ENCODE measurements at places on chromosomes 12 and 14. TPM values are rescaled to one million over a fixed set of nuclear protein-coding genes. Genes with fewer than 3 reads are reported as not detected.

- DNase-seq, result no peak
- no peaks in the 10 kb centered on the region for H3K36me3 ChIP-seq
- no peak overlapping the region for H3K27ac ChIP-seq
- no peak overlapping the region for H3K4me3 ChIP-seq
- H3K27me3 ChIP-seq, result no peaks in the 10 kb centered on the region
- no peaks in the 10 kb centered on the region for H3K4me1 ChIP-seq
These were observed 165.8 kb downstream of the TMTC2 start for GRCh38 chr12:82852529-82852928.

DNA sequence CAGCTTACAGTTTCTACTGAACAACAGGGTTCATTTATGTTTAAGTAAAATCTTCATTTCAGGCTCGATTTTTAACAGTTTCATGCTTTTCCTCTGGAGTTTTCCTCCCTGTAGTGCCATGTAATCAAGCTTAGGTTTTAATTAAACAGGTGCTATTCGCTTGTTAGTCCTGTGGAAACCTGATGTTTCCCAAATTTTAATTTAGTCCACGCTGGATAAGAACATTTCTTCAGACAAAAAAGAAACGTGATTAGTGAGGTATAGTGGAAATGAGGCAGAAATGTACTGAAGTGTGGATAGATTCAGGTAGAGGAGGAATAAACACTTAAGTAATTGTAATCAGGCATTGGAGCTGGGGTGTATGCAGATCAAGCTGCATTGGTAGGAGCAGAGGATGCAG lies 1217.5 kb downstream of the AACS start:
- no peaks in the 10 kb centered on the region for H3K4me1 ChIP-seq
- no peak for DNase-seq

- no peaks in the 10 kb centered on the region for H3K36me3 ChIP-seq
- no peak for DNase-seq
- no peak overlapping the region for H3K4me3 ChIP-seq
- H3K27ac ChIP-seq, result no peak overlapping the region
- H3K4me1 ChIP-seq, result peaks cover 37% of the 10 kb centered on the region
These were observed 888 bp downstream of the C1QL4 start for GRCh38 chr12:49335955-49336644.

DNA sequence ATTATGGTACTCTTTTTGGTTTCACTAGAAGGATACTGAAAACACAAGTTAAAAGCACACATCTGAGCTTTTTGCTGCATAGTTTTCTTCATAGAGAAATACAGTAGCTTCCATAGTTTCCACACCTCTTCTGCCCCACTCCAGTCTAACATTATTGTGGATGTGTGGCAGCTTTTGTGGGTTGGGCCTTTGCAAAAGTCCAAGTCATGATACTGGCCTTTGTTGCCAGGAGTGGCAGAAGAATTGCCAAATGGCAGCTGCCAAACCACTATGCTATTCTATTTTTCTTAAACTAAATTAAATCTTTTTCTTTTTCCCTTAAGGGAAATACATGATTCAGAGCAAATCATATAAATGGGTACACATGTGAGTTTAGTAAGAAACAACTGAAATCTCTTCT lies 114.8 kb downstream of the PLEKHA5 start:
- H3K4me3 ChIP-seq, result no peak overlapping the region
- H3K27me3 ChIP-seq, result no peaks in the 10 kb centered on the region
- H3K36me3 ChIP-seq, result no peaks in the 10 kb centered on the region
- DNase-seq, result no peak
- H3K4me1 ChIP-seq, result peaks cover 6% of the 10 kb centered on the region
- H3K27ac ChIP-seq, result no peak overlapping the region

GRCh38 chr12:26614011-26614616 lies 218.9 kb downstream of the ITPR2 start:
- H3K36me3 ChIP-seq, result no peaks in the 10 kb centered on the region
- H3K27me3 ChIP-seq, result no peaks in the 10 kb centered on the region
- no peaks in the 10 kb centered on the region for H3K4me1 ChIP-seq
- H3K4me3 ChIP-seq, result no peak overlapping the region
- no peak overlapping the region for H3K27ac ChIP-seq
- DNase-seq, result peak; percentile 18

GRCh38 chr14:67892466-67893100 lies 73.0 kb downstream of the RAD51B start:
- no peaks in the 10 kb centered on the region for H3K27me3 ChIP-seq
- H3K4me3 ChIP-seq, result no peak overlapping the region
- DNase-seq, result no peak
- no peak overlapping the region for H3K27ac ChIP-seq

- H3K27me3 ChIP-seq, result no peaks in the 10 kb centered on the region
- no peaks in the 10 kb centered on the region for H3K36me3 ChIP-seq
- no peak overlapping the region for H3K27ac ChIP-seq
- DNase-seq, result no peak
These were observed 144.6 kb downstream of the SUDS3 start for GRCh38 chr12:118521036-118521370.

GRCh38 chr12:53103860-53104305 lies 597 bp downstream of the SOAT2 start:
- H3K27ac ChIP-seq, result no peak overlapping the region
- no peaks in the 10 kb centered on the region for H3K27me3 ChIP-seq
- H3K4me3 ChIP-seq, result no peak overlapping the region

NEUROD4 gene
- not detected for total RNA-seq

KLRK1 gene
- total RNA-seq, result 1.1 TPM

FAM90A1 gene
- total RNA-seq, result not detected

AQP2 gene
- total RNA-seq, result not detected
